ENCODE measurements at places on chromosomes 12 and 14. TPM values are rescaled to one million over a fixed set of nuclear protein-coding genes. Genes with fewer than 3 reads are reported as not detected.

GNB3 gene
- total RNA-seq: 3.9 TPM

ITGA7 gene
- 47.0 TPM for total RNA-seq

MYF6 gene
- not detected for total RNA-seq

CNTN1 gene
- not detected for total RNA-seq

SYCP3 gene
- 0.16 TPM for total RNA-seq

CCNB1IP1 gene
- 118 TPM for total RNA-seq

PLA2G1B gene
- total RNA-seq: not detected

RPS6KA5 gene
- total RNA-seq: 6.0 TPM

CCT2 gene
- 321 TPM for total RNA-seq

TMCC3 gene
- 4.3 TPM for total RNA-seq

CEBPE gene
- not detected for total RNA-seq

DNA sequence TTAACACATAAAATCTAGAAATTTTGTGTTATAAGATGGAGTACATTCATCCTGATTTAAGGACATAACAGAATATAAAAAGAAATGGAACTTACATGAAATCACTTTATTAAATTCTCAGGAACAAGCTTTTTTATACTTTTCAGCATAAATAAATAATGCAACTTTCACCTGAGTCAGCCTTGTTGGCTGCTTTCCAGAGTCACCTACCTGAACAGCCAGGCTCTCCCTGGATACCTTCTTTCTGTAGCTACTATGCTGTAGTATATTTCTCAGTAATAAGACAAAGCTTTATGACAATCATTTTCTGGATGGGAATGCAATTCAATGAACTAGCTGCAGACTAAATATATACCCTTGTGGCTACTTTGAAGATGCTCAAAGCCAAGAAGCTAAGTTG lies 111.9 kb downstream of the NTS start:
- DNase-seq: no peak

- DNase-seq: no peak
These were observed 182.9 kb upstream of the SLC38A2 start for GRCh38 chr12:46555406-46555852.

DNA sequence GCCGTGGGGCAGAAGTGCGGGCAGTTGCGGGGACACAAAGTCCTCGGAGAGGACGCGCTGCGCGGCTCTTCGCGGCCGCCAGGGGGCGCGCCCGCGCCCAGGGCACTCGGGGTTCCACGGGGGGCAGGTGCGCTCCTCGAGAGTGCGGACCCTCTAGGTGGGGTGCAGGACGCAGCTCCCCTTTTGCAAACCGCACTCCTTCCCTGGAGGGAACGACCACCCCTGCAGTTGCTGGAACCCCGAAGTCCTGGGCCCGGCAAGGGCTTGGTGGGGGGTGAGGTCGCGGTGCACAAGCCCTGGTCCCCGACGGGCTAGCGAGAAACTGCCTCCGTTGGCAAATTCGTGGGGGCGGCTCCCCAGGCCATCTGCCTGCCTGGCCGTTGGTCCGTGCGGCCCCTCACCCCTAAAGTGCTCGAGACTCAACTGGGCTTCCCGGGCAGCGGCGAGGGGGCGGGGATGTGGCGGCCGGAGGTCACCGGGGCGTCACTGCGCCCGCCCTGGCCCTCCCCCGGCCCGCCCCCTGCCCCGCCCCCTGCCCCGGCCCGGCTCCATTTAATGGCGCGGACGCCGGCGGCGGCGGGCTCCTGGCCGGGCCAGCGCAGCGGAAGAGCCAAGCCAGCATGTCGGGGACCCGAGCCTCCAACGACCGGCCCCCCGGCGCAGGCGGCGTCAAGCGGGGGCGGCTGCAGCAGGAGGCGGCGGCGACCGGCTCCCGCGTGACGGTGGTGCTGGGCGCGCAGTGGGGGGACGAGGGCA lies at the start of gene ADSS1:
ADSS1 (plus strand) TSS at position 579 of the 756 bp plus-strand sequence; CDS start at position 621, 42 bp downstream.
- DNase-seq: peak; percentile 76

DNA sequence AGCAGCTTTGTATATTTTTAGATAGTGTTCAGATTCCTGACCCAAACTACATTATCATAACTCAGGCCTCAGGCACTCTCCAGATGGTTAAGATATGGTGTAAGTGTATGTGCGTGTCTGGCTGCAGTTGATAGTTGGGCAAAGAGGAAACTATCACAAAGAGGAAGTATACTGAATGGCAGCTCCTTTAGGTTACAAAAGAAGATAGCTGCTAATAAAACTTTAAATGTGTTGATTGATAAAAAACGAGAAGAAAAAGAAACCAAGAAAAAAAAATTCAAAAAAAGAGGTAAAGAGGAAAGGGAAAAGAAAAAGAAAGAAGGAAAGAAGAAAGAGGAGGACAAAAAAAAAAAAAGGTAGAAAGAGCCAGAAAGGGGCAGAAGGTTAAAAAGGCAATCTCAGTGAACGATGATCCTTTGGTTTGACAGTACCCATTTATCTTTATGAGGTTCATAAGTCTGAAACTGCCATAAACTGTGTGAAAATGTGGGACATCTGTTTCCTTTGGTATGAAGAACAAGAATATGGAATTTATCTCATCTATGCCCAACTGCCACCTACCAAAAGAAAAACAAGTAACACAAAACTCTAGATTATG lies 42.2 kb downstream of the TAOK3 start:
- no peak for DNase-seq

GRCh38 chr12:8946733-8947132 lies 2.7 kb downstream of the M6PR start:
- no peak for DNase-seq

DNA sequence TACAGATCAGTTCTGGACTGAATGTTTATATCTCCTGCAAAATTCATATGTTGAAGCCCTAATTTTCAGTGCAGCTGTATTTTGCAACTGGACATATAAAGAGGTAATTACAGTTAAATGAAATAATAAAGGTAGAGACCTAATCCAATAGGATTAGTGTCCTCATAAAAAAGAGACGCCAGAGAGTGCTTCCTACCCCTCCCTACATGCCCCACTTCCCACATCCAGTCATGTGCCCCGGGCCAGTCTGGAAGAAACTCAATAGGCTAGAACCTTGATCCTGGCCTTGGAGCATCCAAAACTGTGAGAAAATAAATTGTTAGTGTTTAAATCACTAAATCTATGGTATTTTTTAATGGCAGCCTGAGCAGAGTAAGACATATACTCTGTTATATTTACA lies 172.3 kb downstream of the ALG10B start:
- DNase-seq: no peak

GRCh38 chr14:90727082-90727481 lies 89.1 kb downstream of the TTC7B start:
- no peak for DNase-seq

GRCh38 chr14:68979021-68979721 lies at the start of gene ACTN1:
Gene ACTN1, minus strand, starts transcription at chr14:68979302. Its CDS starts 246 bp downstream, at chr14:68979056.
- DNase-seq: peak; percentile 96

DNA sequence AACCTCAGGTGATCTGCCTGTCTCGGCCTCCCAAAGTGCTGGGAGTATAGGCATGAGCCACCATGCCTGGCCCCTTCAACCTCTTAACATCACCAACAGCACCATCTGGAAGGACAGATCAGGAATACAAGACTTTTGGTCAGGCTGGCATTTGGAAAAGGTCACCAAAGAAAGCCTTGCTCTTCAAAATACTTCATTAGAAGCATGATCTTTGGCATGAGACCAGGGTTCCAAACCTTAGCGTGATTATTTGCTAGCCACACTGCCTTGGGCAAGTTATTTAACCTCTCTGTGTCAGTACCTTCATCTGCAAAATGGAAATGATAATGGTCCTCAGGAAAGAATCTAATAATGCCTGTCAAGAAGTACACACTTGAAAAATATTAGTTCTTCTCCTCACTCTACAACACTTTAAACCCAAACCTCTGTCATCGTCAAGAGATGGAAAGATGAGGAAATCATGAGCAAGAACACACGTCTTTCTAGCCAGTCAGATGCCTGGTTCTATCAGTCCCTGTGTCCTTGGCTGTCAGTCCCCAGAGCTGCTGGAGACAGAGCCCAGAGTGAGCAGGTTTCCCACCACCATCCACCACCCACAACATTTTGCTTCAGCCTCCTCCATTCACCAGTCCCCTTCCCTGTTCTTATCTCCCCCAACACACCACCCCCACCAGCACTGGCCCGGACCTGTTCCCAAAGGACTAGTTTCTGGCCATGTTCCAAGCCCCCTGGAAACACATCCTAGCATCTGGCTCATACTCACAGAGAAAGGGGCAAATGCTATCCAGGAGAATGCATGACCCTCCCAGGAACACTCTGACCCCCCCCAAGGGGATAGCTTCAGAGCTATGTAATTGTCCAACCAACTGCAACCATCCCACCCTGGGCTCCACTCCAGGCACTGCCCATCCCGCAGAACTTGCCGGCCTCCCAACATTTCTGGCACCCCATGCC lies 2.0 kb downstream of the ADCY6 start:
- DNase-seq: no peak

- no peak for DNase-seq
These were observed 24.2 kb upstream of the CLEC14A start for GRCh38 chr14:38280081-38280480.

- no peak for DNase-seq
These were observed 109.5 kb downstream of the SINHCAF start for GRCh38 chr12:31216479-31216878.

GRCh38 chr12:104215638-104216297 lies at the start of gene TXNRD1:
Gene TXNRD1, plus strand, starts transcription at chr12:104215779. Its CDS starts 24 bp downstream, at chr12:104215803.
- DNase-seq: no peak

DNA sequence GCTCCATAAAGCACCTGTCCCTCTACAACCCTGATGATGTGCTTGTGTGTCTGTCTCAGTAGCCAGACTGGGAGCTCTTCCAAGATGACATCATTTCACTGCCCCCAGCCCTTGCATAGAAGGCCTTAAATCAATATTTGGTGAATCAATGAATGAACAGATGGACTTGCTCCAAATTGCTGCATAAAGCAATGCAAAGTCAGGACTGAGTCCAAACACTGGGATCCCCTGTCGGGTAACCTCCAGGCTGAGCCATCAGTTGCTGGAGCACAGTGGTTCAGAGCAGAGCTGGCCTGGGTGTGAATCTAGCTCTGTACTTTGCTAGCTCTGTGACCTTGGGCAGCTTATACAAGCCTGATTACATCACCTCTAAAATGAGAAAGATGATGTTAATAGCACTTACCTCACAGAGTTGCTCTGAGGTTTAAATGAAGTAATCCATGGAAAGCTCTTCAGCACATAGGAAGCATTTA lies 120.3 kb upstream of the VASH1 start:
- DNase-seq: no peak

DNA sequence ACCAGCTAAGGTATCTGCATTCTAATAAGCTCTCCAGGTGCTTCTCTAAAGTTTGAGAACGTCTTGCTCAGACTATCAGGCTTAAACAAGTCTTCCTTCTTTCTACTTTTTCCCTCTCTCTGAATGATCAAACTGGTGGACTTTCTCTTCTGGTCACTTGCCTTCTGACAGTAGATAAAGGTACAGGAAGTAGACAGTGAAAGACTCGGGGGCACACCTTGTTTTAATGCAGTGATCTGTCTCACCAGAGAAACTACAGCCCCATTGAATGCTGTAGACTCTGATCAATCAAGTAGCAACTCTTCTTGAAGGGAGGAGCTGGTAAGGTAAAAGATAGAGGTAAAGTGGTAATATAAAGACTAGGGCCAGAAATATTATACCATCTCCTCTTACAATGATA lies 48.1 kb upstream of the ATXN7L3B start:
- no peak for DNase-seq

DNA sequence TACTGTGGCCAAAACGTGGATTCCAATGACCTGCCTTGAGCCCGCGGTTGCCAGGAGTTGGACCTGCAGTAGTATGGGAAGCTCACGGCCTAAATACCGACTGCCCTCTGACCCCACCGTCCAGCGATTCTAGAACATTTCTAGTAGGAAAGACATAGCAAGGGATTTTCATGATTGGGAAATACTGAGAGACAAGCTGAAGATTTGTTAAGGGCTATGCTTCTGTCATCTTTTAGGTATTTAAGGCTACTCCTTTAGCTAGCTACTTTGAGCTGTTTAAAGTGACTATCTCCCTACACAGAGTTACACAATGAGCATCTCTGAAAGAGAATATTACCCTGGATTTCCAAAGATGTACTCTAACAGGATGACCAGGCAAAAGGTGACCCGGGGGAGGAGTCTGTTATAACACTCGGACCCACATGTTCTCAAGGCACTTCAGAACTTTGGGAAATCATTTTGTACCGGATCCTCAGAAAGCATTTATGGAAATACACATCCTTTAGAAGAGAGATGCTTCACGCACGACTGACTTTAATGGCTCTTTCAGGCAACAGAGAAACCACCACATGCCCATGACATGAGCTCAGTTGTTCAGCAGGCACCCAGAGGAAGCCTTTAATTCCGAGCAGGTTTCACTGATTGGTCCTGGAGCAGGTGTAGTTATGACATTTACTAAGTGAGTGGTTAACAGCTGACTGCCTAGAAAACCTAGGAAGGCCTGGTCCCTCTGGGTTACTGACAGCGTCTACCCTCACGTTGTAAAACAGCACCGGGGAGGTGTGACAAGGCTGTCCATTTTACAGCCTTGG lies 4.2 kb downstream of the BAG5 start:
- DNase-seq: no peak

- DNase-seq: peak; percentile 42
These were observed 79.7 kb downstream of the SPTB start for GRCh38 chr14:64800000-64800399.

DNA sequence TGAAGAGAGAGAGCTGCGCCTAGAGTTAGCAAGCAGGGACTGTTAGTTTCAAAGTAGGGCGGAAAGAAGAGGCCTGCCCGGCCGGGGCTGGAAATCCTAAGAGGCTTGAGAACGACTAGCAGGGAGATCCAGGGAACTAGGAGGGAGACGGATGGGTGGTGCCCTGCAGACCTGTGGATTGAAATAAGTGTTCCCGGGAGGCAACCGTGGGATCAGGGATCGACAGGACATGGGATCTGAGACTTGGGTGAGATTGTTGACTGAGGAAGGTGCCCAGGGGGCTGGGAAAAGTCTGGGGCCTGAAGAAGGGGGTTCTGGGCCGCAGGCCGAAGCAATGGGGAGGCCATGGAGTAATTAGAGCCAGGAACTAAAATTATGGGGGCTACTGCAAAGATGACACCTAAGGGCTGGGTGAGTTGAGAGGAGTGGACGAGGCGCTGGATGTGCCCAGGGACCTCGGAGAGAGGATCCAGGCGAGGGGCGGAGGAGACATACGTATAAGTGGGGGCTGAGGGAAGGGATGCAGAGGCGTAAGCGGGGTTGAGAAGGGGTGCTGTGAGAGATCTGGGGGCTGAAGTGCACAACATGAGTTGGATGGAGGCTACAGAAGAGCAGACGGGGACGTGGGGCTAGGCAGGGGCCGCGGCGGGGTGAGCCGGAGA lies 635 bp downstream of the LTA4H start:
- peak; percentile 41 for DNase-seq

DNA sequence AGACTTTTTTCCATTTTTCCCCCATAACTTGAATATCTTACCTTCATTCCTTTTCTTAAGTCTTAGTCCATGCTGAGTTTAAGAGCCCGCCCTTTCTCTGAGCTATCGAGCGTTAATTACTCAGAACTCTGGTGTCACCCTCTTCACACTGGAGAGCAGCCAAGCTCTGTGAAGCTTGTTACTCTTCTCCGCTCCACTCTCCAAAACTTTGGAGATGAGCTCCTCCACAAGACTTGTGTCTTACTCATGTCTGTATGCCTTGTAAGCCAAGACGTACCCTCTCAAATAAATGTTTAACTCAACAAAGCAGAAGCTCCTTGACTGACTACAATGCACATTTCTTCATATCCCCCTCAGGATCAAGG lies 54.7 kb downstream of the DICER1 start:
- no peak for DNase-seq

- no peak for DNase-seq
These were observed 11.2 kb upstream of the AK7 start for GRCh38 chr14:96380735-96381134.

- no peak for DNase-seq
These were observed 5.6 kb upstream of the MYL6B start for GRCh38 chr12:56146492-56147460.

GRCh38 chr12:89742337-89743022 lies 33.8 kb upstream of the ATP2B1 start:
- DNase-seq: no peak

- no peak for DNase-seq
These were observed 1455.6 kb upstream of the TMEM132C start for GRCh38 chr12:126811391-126811790.
